ENCODE measurements at places on chromosomes 5 and 9.
A peak's percentile ranks its signal among the peaks of the same experiment; 100 is the strongest.

DNA sequence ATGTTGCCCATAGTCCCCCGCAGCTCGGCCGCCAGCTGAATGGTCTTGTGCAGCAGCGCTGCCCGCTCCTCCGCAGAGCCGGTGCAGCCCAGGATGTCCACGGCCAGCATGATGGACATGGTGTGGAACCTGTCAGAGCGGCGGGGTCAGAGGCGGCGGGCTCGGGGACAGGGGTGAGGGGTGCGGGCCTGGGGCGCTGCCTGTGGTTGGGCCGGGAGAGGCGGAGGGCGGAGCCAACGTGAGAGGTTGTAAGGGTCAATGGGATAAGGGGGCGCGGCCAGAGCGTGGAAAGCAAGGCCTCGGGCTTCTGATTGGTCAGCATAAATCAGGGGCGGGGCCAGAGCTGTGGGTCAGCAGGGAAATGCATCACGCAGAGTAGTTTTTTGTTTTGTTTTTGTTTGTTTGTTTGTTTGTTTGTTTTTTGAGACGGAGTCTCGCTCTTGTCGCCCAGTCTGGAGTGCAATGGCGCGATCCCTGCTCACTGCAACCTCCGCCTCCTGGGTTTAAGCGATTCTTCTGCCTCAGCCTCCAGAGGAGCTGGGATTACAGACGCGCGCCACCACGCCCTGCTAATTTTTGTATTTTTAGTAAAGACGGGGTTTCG lies 6.8 kb upstream of the TOR2A start:
- no peak for DNase-seq

GRCh38 chr5:137264041-137264440 lies 235.1 kb downstream of the SPOCK1 start:
- DNase-seq: no peak

DNA sequence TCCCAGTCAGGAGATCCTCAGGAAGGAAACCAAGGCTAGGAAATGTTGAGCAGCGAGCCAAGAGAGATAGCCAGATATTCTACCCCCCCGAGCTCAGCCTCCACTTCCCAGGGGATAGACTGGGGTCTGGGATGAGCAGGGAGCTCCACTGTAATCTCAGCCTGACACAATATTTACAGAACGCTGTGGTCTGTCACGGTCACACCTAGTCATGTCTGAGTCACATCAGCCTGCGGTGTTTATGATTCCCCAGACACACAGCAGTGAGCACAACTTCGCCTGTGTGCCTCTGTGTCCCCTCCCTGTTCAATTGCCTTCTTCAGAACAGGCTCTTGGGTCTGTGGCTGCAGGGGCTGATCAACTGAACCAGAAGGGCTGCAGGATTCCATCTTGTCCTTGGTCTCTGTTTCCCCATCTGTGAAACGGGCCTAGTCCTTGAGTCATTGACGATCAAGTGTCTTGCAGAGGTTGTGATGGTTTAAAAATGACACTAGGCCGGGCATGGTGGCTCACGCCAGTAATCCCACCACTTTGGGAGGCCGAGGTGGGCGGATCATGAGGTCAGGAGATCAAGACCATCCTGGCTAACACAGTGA lies 8.6 kb upstream of the PRRX2 start:
- no peak for DNase-seq

DNA sequence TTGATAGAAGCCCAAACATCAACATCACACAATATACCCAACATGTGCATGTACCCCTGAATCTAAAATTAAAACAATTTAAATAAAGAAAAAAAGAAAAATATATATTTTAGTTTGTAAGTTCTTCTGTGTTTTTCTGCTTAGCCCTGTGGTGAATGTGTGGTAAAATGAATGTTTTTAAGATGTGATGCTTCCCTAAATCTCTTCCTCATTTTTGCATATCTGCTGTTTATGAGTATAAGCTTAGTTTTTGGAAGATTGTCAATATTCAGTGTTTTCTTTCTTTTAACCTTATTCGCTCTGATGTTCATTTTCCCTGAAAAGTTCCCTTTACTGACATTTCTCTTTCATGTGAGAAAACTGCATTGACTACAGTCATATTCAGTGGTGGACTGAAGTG lies 44.4 kb upstream of the DAB2 start:
- no peak for DNase-seq

DNA sequence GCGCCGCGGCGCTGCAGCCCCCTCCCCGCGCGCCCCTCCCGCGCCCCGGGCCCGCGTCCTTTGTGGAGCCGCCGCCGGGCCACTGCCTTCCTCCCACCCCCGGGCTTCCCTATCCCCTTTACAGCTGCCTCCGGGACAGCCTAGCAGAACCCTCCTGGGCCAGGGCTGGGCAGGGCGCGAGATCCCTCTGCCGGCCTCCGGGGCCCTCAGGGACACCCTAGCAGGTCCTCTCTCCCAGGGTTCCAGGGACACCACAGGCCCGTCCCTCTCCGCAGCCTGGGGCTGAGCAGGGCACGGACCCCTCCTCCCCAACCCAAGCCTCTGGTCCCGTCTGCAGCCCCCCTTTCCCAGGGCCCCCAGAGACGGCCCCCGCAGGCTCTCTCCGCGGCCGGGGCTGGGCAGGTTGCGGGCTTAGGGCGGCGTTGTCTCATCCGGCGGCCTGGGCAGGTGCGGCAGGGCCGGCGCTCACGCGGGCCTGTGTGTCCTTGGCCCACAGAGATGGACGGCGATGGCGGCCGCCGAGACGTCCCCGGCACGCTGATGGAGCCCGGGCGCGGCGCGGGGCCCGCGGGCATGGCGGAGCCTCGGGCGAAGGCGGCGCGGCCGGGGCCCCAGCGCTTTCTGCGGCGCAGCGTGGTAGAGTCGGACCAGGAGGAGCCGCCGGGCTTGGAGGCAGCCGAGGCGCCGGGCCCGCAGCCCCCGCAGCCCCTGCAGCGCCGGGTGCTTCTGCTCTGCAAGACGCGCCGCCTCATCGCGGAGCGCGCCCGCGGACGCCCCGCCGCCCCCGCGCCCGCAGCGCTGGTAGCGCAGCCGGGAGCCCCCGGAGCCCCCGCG lies 710 bp downstream of the WNK2 start:
- DNase-seq: no peak

GRCh38 chr5:111997308-111997707 lies 240.3 kb upstream of the NREP start:
- no peak for DNase-seq

GRCh38 chr5:167576897-167577296 lies 714.5 kb upstream of the WWC1 start:
- DNase-seq: no peak

DNA sequence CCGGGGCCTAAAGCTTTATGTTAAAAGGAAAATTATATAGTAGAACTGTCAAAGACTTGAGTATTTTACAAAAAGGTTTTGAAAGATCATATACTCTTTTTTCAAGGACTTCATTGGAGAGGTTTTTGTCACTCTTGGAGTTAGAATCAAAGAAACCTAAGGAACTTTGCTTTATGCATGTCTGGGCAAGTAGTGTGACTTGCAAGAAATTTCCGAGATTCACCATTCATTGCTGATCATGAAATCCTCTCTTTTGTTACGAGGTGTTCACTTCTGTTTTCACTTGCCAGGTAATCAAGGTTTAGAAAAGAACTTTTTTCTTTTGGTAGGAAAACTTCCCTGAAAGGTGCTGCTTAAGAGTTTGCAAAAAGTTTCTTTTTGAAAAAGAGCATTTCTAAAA lies 64.8 kb downstream of the NUP214 start:
- no peak for DNase-seq

- DNase-seq: no peak
These were observed 295.5 kb upstream of the CLINT1 start for GRCh38 chr5:158154226-158155005.

DNA sequence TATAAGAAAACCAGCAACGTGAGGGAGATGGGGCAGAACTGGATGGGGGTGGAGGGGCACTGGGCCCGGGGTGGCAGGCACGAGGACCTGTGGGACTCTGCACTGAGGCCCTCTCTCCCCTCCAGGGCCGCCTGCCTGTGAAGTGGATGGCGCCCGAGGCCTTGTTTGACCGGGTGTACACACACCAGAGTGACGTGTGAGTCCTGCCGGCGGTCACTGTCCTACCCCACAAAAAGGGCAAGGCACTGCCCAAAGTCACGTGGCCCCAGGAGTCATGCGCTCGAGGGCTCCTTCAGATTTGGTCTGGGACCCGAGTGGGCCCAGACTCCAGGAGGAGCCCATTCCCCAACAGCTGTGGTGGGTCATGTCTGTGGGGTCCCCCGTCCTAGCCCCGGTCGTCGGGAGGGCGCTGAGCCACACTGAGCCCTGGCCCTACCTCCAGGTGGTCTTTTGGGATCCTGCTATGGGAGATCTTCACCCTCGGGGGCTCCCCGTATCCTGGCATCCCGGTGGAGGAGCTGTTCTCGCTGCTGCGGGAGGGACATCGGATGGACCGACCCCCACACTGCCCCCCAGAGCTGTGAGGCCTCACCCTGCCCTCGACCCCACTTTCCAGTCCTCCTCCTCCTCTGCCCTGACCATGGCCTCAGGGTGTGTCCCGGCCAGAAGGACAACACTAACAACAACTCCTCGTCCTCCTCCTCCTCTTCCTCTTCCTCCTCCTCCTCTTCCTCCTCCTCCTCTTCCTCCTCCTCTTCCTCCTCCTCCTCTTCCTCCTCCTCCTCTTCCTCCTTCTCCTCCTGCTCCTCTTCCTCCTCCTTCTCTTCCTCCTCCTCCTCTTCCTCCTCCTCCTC lies 9.7 kb downstream of the FGFR4 start:
- DNase-seq: no peak

DNA sequence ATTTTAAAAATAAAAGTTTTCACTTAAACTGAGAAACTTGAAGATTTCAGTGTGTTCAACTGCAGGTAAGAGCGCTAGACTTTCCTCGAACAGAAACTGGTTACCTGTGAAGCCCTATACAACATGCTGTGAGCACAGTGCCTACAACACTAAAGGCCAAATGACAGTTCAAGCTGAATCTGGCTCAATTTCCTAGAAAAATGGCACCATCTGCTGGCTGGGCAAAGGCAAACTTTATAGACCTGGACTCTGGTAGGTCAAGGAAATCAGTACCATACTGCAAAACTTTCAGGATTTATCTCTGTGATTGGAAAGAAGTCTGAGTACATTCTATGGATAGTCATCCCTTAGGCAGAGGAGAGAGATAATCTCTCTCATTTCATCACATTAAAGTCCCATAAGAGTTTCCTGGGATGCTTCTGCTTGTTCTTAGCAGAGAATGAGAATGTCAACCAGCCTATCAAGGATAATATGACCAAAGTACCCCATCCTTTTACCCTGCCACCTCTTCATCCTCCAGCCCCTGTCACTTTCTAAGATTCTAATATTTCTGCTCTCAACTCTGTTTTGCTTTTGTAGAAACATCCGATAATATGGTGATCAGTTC lies 31.8 kb upstream of the FOXB2 start:
- DNase-seq: no peak

- DNase-seq: peak; percentile 56
These were observed 29.5 kb downstream of the TTC39B start for GRCh38 chr9:15277400-15278090.

DNA sequence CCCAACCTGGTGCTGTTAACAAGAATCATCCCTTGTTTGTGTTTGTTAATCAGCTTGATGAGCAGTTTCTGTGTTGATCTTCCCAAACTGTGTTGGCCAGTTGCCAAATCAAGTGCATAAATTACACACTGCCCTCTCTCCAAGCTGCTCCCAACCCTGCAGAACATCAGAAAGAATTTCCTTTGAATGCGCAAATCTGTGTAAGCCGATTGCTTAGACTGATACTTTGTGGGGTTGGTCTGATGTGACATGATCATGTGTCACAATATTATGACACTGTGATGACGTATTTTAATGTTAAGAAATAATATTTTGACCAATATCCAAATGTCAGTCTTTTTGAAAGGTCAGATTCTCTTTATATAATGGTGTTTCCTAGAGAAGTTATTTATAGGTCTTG lies 766.4 kb upstream of the WWC1 start:
- no peak for DNase-seq

- DNase-seq: no peak
These were observed 16.1 kb downstream of the LURAP1L start for GRCh38 chr9:12790883-12791282.

DNA sequence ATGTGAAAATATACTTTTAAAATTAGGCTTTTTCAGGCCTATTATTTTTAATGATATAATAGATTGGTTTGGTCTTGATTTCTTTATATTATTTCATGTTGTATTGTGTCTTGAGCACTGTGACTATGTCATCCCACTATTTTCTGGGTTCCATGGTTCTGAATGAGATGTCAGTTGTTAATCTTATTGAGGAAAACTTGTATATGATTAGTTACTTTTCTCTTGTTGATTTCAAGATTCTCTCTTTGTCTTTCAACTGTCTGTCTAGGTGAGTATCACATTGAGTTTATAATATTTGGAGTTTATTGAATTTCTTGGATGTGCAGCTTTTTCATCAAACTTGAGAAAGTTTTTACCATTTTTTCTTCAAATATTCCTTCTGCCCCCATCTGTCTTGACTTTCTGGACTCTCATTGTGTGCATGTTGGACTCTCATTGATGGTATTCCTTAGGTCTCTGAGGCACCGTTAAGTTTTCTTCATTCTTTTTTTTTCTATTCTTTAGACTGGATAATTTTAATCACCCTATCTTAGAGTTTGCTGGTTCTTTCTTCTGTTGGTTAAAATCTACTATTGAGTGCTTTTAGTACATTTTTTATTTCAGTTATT lies 175.8 kb downstream of the TMEM167A start:
- DNase-seq: no peak

GRCh38 chr5:39264528-39264927 lies 45.2 kb upstream of the FYB1 start:
- no peak for DNase-seq

DNA sequence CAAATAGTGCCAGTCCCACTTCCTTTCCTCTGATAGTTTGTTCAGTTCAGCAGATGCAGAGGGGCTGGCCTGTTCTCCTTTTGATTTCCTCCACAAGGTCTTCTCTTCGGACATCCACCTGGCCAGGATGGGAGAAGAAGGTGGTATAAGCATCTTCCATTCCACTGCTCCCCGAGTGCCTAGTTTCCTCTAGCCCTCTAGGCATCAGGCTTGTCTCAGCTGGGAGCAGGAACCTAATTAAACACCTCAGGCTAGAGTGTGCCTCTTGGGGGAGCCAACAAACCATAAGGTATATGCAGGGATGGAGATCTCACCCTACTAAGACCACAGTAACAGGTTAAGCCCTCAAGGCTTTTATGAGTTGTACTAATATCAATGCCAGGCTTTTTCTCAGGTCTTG lies 835 bp upstream of the DND1 start:
- DNase-seq: no peak

- no peak for DNase-seq
These were observed 479.4 kb downstream of the TLR4 start for GRCh38 chr9:118183576-118183975.

DNA sequence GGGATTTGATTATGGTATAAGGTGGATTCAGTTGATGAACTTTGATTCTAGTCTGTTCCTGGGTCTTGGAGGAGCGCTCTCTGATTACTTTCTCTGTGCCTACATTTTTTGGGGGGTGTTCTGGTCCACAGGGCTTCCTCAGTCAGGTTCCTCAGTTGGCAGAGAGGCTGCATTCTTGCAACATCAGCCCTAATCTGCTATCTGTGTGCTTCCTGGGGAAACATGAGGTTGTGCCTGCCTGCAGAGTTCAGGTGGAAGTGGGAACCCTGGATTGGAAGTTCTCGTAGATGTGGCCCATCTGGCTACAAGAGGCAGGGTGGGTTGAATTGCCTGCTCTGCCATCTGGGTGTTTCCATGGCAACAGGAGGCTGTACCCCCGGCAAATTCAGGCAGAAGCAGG lies 24.5 kb downstream of the POLK start:
- DNase-seq: no peak

- DNase-seq: no peak
These were observed 7.0 kb upstream of the IRF1 start for GRCh38 chr5:132497488-132497997.

GRCh38 chr5:96905864-96906263 lies 29.6 kb downstream of the ERAP2 start:
- DNase-seq: no peak

GRCh38 chr5:149302641-149303040 lies 31.0 kb downstream of the AFAP1L1 start:
- DNase-seq: no peak

GRCh38 chr9:94178927-94179326 lies 80.2 kb upstream of the ZNF169 start:
- DNase-seq: no peak

Measured in right renal pelvis (tissue), 4 donors.